ENCODE measurements at places on chromosomes 7 and 10.

DNA sequence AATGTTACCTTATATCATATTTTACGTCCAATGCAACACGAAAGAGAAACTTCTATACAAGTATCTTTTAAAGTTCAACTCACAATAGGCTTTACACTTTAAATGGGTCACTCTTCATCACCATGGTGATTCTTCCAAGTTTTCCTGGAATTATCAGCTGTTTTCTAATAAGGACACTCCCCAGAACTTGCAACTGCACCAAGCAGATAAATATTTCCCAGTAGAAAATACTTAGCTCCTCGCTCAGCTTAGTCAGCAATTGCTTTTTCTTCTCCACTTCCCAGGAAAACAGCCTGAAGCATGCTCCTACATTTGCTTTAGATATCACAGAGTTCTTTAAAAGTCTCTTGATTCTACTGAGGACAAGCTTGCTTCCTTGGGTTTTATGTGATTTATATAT lies 25.7 kb upstream of the ADD3 start:
- no peak for DNase-seq

GRCh38 chr10:100008708-100009282 lies 952 bp downstream of the DNMBP start:
- no peak for DNase-seq

- no peak for DNase-seq
Measured at GRCh38 chr7:54783952-54784351, 24.9 kb upstream of the SEC61G start.

- DNase-seq: no peak
Measured at GRCh38 chr10:121138112-121138860, 287.1 kb downstream of the WDR11 start.

- DNase-seq: no peak
Measured at GRCh38 chr7:142557971-142558582, 191.2 kb upstream of the PRSS1 start.

Data from stimulated activated CD8-positive, alpha-beta memory T cell treated with anti-CD3 and anti-CD28 coated beads, Interleukin-2, amount 100 ng/mL, for 1 hour (primary cell).